Activated T-cell treated with anti-CD3 and anti-CD28 coated beads, Interleukin-2, amount 50 U/mL, for 24 hours (primary cell): ENCODE measurements at places on chromosomes 16 and 17.

- no peak for DNase-seq
Measured at GRCh38 chr17:81244358-81245023, 5.4 kb downstream of the NDUFAF8 start.

DNA sequence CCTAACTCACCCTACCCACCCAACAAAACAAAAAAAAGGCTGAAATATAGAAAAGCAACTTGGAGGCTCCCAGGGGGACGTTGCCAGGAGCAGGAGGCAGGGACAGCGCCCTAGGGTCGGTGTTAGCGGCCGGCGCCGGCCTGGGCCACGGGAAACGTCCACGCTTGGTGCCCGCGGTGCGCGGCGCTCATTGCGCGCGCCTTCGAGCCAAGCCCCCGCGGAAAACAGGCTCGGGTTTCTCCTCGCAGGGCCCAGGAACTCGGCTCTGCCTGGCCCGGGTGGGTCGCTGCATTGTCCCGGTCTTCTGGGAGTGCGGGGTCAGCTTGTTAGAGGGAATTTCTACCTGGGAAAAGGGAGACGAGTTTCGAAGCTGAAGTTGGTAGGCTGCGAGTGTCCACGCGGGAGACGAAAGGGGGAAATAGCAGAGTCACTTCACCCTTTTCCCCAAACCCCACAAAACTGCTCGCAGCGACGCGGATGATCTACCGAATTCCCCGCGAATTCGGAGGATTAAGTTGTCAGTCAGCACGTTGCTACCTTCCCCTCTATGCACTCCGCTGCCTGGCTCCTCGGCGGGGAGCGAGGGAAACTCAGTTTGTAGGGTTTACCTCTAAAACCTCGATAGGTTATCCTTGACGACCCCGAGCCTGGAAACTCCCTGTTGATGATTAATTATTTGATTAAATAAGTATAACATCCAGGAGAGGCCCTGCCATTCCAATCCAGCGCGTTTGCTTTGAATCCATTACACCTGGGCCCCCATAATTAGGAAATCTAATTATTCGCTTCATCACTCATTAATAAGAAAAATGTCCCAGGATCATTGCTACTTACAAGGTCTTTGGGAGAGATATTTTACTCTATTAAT lies 751 bp upstream of the FOXC2 start:
- peak; percentile 29 for DNase-seq

DNA sequence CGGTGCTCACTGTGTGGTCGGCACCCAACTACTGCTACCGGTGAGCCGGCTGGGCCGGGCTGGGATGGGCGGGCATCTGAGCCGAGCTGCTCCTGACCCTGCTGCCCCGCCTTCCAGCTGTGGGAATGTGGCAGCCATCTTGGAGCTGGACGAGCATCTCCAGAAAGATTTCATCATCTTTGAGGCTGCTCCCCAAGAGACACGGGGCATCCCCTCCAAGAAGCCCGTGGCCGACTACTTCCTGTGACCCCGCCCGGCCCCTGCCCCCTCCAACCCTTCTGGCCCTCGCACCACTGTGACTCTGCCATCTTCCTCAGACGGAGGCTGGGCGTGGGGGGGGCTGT lies 6.9 kb downstream of the TBX6 start:
- DNase-seq = no peak

DNA sequence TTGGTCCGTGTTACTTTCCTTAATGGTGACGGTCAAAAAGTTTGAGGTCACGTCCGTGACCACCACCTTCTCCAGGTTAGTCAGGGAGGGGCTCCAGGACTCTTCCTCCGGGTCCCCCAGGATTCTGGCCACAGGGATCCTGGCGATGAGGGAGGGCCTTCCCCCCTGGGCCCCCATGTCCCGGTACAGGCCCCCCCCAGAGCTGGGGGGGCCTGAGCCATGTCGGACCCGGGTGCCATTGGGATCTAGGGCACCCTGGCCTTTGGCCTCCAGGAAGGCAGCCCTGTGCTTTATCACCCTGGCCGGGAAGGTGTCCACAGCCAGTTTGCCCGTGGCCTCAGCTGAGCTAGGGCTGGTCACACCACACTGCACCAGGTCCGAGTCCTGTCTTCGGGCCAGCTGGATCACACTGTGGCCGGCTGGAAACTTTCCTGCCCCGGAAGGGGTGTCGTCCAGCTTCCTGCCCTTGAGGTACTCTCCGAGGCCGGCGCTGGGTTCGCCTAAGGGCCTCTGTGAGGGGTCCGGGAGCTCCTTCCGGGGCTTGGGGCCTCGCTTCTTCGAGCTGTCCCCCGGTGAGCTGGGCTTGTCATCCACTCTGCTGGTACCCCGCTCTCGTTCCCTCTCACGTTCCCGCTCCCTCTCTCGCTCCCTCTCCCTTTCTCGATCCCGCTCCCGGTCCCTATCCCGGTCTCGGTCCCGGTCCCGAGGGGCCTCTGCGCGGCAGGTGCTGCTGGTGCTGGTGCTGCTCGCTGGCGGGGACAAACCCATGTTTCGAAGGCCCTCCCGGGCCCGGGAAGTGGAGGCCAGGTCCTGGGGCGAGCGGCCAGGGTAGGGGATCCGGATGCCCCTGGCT lies 2.0 kb downstream of the CBX8 start:
- DNase-seq = no peak

GRCh38 chr16:85209526-85210121 lies 97.4 kb upstream of the CIBAR2 start:
- DNase-seq = no peak

- no peak for DNase-seq
Measured at GRCh38 chr17:79338152-79338551, 263.5 kb downstream of the ENGASE start.

DNA sequence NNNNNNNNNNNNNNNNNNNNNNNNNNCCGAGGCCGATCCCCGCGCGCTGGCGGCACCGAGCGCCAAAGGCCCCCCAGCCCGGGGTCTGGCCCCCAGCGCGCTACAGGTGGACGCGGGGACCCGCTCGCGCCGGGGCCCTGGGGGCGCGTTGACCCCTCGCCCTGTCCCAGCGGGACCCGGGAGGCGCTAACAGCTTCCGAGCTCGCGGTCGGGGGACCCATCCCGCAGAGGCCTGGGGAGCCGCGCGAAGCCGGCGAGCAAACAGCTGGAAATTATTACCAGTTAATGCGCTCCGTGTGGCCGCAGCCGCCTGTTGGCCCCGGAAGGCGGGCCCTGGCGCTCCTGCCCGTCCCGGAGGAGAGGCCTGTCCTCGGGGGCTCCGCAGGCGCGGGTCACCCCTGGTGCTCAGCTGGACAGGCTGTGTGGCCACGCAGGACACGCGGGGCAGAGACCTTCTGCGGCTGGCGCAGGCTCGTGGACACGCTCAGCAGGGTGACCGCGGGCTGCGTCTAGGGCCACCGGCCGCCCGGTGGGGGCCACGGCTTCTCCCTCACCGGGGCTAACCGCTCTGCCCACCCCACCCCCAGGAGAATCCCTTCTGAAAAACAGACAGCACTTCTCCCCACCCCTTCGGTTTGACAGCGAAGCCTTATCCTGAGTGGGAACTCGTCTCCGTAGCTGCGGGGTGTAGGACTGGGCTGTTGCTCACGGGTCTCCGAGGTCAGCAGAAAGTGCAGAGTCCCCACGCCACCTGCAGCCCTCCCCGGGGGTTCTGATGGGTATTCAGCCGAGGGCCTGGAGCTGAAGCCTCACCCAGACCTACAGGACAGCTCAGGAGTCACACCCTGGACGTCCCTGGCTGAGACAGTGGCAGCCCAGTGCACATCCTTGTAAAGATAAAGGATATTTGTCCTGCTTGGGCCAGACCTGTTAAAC lies 138.7 kb upstream of the RPH3AL start:
- DNase-seq = peak; percentile 76

DNA sequence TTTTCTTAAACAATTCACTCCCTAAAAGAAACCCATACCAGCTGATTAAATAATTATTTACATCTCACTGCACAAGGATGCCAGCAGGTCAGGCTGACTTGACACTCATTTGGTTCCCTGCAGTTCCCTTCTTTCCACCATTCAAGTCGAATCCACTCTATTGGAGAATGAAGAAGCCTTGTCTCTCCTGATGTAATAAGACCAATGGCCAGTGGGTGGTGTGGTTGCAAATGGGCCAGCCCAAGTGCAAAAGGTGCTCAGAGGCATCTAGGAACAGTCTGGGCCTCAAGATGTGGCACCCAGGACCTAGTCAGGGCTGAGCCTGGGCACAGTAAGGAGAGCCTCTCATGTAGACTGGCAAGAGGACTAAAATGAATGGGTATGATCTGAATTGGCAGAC lies 9.3 kb downstream of the C16orf78 start:
- DNase-seq = no peak

DNA sequence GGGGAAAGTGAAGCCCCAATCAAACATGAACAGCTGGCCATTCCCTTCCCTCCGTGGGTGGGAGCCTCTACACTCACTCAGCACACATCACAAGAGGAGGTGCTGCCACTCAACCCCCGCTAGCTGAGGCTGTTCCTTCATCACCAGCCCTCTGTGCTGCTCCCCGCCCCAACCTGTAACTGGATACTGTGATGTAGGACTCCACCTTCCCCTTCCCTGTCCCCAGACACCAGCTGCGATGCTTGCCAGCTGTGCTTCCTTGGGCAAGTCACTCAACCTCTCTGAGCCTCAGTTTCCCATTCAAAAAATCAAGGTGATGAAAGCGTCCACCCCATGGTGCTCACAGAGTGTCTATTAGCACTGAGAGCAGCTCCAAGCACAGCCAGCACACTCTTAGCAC lies 273.2 kb downstream of the MRTFB start:
- no peak for DNase-seq

- no peak for DNase-seq
Measured at GRCh38 chr16:70713342-70713741, 27.5 kb upstream of the MTSS2 start.

- DNase-seq = no peak
Measured at GRCh38 chr16:8852534-8852933, 16.3 kb downstream of the CARHSP1 start.

DNA sequence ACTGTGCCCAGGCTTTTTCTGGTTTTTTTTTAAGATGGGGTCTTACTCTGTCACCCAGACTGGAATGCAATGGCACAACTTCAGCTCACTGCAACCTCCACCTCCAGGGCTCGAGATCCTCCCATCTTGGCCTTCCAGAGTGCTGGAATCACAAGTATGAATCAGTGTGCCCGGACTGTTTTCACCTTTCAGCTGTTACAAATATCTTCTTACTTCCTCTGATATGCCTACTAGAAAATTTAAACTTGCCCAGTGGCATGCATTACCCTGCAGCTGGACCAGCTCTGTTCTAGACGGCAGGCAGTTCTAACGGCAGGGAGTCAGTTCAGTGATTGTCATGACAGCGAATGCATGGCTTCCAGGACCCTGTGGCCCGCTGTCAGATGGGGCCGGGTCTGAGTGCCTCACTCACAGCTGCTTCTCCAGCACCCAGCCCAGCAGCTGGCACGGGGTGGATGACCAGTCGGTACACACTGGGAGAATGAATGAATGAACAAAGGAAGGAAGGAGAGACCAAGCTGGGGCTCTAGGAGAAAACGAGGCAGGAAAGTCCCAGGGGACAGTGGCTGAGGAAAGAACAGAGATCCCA lies 28.0 kb upstream of the LITAF start:
- no peak for DNase-seq

DNA sequence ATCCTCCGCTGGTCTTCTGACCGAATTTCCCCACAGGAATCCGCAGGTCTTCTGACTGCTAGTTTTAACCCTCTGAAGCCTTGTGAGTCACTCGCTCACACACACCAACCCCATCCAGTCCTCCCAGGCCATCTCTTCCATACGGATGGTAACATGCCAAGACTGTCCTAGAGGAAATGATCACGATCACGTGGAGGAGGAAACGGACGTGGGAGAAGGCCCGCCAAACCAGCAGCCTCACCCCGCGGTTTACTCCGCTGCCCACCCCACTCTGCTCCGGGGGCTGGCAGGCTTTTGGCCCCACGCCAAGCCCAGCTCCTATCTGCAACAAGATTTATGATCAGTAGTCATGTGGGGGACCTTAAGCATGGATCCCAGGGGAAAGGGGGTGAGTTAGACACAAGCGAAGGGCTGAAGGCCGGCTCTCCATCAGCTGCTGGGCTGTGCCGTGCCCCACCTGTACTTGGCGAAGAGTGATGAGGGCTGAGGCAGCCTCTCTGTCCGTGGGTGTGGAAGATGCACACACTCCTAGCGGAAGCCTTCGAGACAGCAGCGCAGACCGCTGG lies 1.5 kb upstream of the FAAP100 start:
- DNase-seq = no peak

DNA sequence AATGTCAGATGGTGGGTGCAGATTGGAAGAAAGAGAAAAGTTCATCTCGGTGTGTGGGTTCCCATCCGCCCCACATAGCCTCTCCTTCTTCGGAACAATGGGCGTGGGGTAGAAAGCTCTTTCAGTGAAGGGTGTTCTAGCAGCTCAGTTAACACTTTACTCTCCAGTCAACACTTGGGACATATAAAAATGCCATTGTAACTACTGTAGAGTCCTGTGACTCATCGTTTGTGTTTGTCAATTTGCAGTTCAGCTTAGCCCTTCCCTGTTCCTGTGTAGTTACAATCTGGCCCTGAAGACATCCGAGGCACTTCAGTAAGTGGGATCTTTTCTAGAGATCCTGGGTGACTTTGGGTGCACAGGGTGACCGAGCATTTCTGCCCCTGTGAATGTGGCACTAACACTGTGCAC lies 11.5 kb upstream of the CLEC18C start:
- no peak for DNase-seq

DNA sequence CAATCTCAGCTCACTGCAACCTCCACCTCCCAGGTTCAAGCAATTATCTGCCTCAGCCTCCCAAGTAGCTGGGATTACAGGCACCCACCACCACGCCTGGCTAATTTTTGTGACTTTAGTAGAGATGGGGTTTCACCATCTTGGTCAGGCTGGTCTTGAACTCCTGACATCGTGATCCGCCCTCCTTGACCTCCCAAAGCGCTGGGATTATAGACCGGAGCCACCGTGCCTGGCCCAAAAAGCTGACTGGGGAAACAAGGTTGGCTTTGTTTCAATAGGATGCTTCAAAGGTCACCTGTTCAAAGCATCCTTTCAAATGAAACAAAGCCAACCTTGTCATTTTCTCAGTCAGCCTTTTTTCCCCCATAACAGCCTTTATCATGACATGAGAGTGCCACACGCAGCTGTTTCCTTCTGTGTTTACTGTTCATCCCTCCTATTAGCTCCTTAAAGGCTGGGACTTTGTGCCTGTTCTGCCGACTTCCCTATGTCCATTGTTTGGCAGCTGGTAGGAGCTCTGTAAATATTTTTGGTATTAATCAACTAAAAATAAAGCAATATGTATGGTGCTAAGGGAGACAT lies 51.1 kb downstream of the ADAMTS18 start:
- DNase-seq = no peak

DNA sequence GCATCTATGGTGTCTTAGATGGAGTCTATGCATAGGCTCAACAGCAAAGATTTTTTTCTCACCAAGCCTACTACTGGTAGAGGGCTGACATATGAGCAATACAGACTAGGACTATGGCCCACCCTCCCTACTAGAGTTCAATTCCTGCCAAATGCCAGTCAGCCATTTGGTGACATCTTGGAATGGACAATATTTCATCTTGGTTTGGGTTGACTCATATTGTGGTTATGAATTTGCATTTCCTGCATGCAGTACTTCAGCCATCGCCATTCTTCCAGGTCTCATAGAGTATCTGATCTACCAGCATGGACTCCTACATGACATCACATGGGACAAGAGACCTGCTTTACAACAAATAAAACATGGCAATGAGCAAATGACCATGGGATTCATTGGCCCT lies 778.1 kb upstream of the SOX9 start:
- DNase-seq = no peak

- DNase-seq = peak; percentile 75
Measured at GRCh38 chr16:29745121-29745852, 503 bp downstream of the C16orf54 start.
